CD14-positive monocyte (primary cell): ENCODE measurements at places on chromosomes 12 and 14. TPM values are rescaled to one million over a fixed set of nuclear protein-coding genes. Genes with fewer than 3 reads are reported as not detected.
A peak's percentile ranks its signal among the peaks of the same experiment; 100 is the strongest.

DNA sequence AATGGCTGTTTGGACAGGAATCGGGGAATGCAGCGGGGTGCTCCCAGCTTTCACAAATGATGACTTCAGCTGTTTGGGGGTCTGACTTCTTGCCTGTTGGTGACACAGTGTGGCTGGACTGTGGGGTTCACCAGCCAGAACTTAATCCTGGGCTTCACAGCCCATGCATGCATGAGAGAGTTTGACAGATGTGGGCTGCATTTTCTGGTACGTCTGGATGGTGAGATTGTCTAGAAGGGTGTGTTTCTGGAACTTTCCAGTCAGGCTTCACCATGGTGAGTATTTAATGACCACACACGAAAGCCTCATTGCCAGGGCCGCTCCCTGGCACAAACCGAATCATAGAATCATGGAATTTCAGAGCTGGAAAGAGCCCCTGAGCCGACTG is 29.6 kb downstream of the CHST11 start:
- H3K36me3 ChIP-seq: peaks cover 27% of the 10 kb centered on the region
- no peaks in the 10 kb centered on the region for H3K27me3 ChIP-seq
- H3K27ac ChIP-seq: peak overlapping the region; percentile 9
- peaks cover 63% of the 10 kb centered on the region for H3K4me1 ChIP-seq

- no peaks in the 10 kb centered on the region for H3K4me1 ChIP-seq
- no peak overlapping the region for H3K27ac ChIP-seq
- H3K27me3 ChIP-seq: no peaks in the 10 kb centered on the region
- H3K4me3 ChIP-seq: no peak overlapping the region
- DNase-seq: no peak
Measured at GRCh38 chr12:103626498-103626897, 39.4 kb downstream of the STAB2 start.

GRCh38 chr12:116887244-116887643 is 6.0 kb upstream of the HRK start:
- H3K4me3 ChIP-seq: no peak overlapping the region
- H3K27ac ChIP-seq: no peak overlapping the region
- peaks cover 26% of the 10 kb centered on the region for H3K4me1 ChIP-seq
- no peak for DNase-seq
- no peaks in the 10 kb centered on the region for H3K36me3 ChIP-seq

DNA sequence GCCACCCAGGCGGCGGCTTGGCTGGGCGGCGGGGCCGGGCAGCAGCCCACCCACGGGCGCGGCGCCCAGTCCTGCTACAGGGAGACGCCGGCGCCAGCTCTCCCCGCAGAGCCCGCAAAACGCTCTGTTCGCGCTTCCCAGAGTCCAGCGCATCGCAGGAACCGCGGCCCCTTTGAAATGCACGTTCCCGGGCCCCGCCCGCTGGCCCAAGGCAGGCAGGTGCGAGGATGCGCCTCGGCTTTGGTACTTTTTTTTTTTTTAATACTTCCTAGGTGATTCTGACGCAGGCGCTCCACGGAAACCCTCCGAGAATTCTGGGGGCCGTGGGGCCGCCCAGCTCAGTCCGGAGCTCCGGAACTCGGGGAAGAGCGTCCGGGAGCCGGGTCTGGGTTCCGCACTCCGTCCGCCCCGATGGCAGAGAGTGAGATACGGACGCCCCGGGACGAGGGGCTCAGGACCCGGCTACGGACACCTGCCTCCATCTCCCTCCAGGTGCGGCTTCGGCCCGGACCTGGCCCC is 483 bp downstream of the POC1B start:
- DNase-seq: peak; percentile 20
- peak overlapping the region; percentile 79 for H3K27ac ChIP-seq
- no peaks in the 10 kb centered on the region for H3K36me3 ChIP-seq
- H3K27me3 ChIP-seq: no peaks in the 10 kb centered on the region

- peak; percentile 76 for DNase-seq
- H3K4me3 ChIP-seq: no peak overlapping the region
- H3K36me3 ChIP-seq: peaks cover 25% of the 10 kb centered on the region
- no peaks in the 10 kb centered on the region for H3K27me3 ChIP-seq
- H3K27ac ChIP-seq: peak overlapping the region; percentile 14
Measured at GRCh38 chr12:101925361-101925760, 48.0 kb downstream of the DRAM1 start.

Gene WDR89
- 2.1 TPM for polyA plus RNA-seq

Gene TAS2R20
- not detected for polyA plus RNA-seq

Gene SERPINA12
- polyA plus RNA-seq: not detected
